Aorta (tissue), 5 donors: ENCODE measurements at places on chromosomes 6 and 20. TPM values are rescaled to one million over a fixed set of nuclear protein-coding genes. Genes with fewer than 3 reads are reported as not detected.

DNA sequence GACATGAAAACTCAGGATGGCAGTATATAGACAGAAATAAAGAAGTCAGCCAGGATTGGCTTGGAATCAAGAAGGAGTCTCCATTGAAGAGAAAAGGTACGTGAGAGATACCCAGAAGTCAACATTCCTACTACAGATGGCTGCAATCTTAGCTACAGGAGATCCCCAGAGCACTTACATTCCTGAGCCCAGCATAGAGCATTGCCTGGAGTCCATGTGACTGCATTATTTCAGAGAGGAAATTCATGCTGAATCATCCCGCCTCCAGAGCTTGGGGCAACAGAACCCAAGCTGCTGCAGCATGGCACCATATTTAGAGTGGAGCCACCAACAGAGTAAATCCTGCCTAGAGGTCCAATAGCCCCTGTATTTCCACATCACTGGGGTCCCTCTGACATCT is 125.0 kb upstream of the GRIK2 start:
- no peaks in the 10 kb centered on the region for H3K27me3 ChIP-seq
- H3K4me3 ChIP-seq = no peak overlapping the region
- H3K4me1 ChIP-seq = no peaks in the 10 kb centered on the region
- no peak overlapping the region for H3K27ac ChIP-seq
- no peak for DNase-seq

OR2J3 gene
- not detected for total RNA-seq

GRCh38 chr6:52243282-52243893 is 912 bp downstream of the IL17F start:
- H3K27me3 ChIP-seq = no peaks in the 10 kb centered on the region
- no peaks in the 10 kb centered on the region for H3K36me3 ChIP-seq
- no peak for DNase-seq
- no peaks in the 10 kb centered on the region for H3K4me1 ChIP-seq
- no peak overlapping the region for H3K4me3 ChIP-seq
- no peak overlapping the region for H3K27ac ChIP-seq

DNA sequence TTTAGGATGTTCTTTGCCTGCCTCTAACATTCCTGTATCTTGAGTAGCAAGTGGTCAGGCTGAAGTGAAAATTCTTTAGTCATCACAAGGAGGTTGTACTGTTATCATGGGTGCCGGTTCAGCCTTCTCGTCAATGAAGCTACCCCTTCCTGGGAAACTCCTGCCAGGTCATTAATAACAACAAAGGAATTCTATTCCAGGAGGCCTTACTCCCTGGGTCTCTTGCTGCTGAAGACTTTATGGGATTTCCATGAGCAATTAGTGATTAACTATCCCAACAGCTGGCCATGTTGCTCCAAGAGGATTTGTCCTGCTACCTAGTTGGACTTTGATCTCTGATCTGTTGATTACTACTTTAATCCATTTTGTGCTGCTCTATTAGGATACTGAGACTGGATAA is 62.7 kb upstream of the ELOVL5 start:
- no peak overlapping the region for H3K27ac ChIP-seq
- DNase-seq = no peak
- H3K4me3 ChIP-seq = no peak overlapping the region
- H3K27me3 ChIP-seq = no peaks in the 10 kb centered on the region
- H3K4me1 ChIP-seq = no peaks in the 10 kb centered on the region

BIRC7 gene
- total RNA-seq = not detected

DNA sequence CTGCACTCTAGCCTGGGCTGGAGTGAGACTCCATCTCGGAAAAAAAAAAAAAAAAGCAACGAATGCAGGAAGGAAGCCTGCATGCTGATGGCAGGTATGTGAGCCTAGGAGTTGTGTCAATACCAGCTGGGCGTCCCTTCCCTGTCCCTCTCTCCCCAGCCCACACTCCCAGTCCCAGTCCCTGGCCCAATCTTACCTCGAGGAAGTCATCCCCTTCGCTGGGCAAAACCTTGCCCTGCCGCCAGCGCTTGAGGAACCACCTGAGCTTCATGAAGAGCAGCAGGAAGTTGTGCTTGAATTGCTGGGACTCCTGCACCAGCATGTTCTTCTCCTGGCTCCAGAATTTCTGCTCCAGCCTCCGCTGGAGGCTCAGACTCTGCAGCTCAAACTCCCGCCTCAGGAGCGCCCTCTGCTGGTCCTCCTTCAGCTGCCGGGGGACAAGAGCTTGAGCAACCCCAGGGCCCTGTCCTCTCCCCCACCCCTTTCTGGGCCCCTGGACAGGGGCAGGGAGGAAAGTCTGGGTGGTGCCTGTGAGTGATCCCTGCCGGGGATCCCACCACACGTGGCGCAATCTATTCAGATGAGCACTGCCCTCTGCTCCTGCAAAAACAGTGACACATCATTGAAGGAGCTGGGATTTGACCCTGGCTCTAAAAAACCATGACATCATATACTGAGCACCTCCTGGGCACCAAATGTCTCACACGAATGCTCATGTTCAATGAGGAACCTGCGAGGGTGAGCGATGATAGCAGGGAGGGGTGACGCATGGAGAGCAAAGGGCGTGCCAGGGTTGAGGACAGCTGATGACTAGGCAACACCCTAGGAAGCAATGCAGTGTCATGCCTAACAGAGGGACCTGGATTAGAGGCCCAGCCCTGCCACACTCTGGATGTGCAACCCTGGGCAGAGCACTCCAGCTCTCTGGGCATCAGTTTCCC is 35.0 kb upstream of the DSN1 start:
- no peak overlapping the region for H3K27ac ChIP-seq
- H3K4me3 ChIP-seq = no peak overlapping the region
- H3K27me3 ChIP-seq = no peaks in the 10 kb centered on the region
- DNase-seq = peak; percentile 81
- H3K4me1 ChIP-seq = no peaks in the 10 kb centered on the region
- peaks cover 5% of the 10 kb centered on the region for H3K36me3 ChIP-seq

- H3K4me1 ChIP-seq = no peaks in the 10 kb centered on the region
- no peak for DNase-seq
- H3K27me3 ChIP-seq = no peaks in the 10 kb centered on the region
- H3K4me3 ChIP-seq = no peak overlapping the region
- no peaks in the 10 kb centered on the region for H3K36me3 ChIP-seq
Measured at GRCh38 chr6:8006208-8006607, 58.0 kb downstream of the BLOC1S5 start.

RAET1L gene
- not detected for total RNA-seq
